ENCODE measurements at places on chromosomes 2 and 18.
A peak's percentile ranks its signal among the peaks of the same experiment; 100 is the strongest.

- DNase-seq = no peak
These were observed 7.9 kb downstream of the SCG2 start for GRCh38 chr2:223594259-223594658.

DNA sequence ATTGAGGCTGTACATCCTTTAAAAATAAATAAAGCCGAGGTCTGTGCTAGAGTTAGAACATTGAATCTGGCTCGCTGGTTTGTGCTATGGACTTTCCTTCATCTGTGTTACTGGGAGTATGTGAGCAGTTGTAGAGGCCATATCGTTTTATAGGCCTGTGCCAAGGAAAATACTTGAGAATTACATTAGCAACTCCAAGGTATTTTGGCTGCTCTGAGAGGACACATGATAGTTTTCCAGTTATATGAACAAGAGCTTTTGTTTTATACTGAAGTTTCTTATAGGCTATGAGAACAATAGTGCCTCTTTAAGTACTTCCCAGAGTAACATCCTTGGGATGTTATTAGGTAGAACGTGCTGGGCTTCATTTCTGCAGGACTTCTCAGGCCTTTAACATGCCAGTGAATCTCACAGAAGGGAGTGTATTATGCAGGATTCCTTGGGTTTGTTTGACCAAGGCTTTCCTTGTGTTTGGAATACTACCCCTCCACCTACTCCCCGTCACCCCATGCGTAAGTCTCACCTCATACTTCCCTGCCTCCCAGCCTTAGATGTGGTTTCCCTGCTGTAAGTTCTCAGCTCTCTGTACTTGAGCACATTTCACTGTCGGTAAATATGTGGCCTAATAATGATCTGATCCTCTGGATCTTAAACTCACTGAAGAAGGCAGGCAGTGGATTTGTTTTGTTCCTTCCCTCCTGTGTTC, 21.0 kb downstream of the TCF7L1 start:
- no peak for DNase-seq

DNA sequence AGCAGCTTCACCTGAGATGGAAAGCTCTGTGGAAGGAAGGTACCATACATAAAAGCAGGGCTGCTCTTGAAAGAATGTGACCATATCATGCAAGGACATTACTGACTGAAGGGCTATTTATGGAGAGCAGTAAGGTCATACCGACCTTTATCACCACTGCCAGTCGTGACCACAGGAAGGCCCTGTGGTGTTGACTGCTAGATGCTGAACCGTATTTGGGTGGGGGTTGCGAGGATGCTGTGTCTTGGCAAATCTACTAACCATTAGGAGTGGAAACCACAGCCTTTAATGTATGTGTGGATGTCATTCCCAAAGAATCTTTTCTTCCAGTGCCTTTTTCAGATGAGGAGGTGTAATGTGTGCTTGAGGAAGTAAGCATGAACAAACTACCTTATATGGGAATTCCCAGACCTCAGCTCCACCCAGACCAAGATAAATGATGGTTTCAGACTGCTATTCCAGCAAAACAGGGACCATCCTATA, 60.8 kb downstream of the LIMS1 start:
- peak; percentile 97 for DNase-seq

DNA sequence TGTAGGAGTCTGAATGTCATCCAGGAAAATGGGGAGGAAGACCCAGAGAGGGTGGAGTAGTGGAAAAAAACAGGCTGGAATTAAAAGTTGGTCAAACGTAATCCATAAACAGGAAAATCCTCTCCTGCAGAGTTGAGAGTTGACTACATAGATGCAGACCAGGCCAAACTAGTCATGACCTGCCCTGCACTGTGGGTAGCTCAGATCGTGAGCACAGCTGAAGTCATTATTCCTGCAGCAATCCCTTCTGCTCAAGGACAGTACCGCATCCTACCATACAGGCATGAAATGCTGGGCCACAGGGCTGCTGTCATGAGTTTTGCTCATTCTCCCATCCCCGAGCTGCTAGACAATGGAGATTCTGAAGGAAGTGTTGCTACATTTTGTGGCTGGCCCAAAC, 352.2 kb downstream of the EN1 start:
- DNase-seq = no peak

GRCh38 chr2:232731470-232731869, 34.3 kb downstream of the GIGYF2 start:
- no peak for DNase-seq

DNA sequence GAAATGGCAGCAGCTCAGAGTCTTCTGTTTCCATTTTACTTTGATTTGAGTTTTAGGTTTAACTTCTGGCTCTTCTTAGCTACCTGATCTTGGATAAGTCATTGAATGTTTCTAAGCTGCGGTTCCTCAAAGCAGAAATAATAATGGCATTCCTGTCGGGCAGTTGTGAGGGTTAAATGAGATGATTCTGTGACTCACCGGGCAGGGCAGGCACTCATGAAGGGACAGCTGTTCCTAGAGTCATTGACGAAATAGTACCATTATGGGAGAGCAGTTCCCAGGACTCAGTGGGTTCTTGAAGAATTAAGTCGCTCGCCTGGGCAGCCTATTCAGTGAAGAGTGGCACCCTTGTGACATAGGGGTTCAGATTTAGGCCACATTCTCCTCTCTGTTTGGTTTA, 10.3 kb downstream of the TRIB2 start:
- no peak for DNase-seq

DNA sequence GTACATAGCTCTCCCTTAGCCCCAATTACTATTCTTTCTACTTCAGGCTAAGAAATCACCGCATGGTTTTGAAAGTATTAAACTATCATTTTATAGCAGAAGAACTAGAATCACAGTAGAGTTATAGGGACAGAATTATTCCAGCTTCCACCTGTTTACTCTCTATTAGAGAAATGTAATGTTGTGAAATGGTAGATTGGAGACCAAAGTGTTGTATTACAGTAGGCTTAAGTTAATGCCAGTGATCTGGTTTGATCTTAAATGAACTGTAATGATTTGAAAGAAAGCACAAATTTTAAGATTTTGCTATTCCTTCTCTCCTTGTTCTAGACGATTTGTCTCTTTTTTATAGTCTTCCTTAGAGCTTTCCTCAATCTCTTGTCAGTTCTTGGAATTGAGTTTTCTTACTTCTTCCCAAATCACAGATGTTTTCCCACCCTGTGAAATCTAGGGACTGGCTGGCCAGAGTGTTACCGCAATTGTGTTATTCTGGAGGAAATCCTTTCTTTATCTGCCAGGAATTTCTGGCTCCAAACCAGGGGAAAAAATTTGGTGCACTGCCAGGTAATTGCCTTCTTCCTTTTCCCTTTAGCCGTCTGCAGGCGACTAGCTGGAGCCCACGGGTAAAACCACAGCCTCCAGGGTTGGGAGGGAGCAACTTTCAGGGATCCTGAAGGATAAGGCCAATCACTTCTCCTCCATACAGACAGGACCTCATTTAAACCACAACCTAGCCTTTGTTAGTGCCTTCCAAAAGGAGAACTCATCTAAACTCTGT, 51.7 kb downstream of the NOP58 start:
- peak; percentile 49 for DNase-seq

DNA sequence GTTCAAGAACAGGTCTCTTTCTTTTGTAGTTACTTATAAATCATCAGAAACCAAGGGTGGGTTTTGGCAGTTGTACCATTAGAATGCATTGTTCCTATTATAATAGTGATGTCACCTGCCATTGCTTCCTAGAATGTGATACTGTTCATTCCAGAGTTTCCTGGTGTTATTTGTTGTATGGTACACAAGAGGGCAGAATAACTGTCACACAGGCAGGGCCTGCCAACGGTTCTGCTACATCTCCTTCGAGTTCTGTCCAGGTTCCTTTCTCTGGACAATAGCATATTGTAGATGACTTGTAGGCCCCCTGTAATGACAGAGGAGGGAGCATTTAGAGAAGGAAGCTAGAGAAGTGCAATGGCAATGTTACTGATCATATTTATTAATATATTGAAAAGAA, 98.3 kb downstream of the KLHL14 start:
- DNase-seq = no peak

DNA sequence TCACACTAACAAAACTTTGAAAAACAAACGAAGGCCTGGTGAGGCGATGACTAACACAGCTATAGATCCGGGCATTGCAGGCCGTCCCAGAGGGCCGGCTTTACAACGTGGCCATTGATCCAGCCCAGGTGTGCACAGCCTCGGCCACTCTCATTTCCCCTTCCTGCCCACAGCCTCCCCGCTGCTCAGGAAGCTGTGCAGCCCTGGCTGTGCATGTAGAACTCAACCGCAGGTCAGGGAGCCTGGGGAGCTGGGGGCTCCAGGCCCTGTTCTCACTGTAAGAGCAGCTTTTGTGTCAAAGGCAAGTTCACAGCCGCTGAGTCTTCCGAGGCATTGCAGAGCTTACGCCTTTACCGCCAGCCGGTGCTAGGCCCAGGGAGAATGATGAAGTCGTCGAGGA, 87.2 kb downstream of the LONRF2 start:
- no peak for DNase-seq

DNA sequence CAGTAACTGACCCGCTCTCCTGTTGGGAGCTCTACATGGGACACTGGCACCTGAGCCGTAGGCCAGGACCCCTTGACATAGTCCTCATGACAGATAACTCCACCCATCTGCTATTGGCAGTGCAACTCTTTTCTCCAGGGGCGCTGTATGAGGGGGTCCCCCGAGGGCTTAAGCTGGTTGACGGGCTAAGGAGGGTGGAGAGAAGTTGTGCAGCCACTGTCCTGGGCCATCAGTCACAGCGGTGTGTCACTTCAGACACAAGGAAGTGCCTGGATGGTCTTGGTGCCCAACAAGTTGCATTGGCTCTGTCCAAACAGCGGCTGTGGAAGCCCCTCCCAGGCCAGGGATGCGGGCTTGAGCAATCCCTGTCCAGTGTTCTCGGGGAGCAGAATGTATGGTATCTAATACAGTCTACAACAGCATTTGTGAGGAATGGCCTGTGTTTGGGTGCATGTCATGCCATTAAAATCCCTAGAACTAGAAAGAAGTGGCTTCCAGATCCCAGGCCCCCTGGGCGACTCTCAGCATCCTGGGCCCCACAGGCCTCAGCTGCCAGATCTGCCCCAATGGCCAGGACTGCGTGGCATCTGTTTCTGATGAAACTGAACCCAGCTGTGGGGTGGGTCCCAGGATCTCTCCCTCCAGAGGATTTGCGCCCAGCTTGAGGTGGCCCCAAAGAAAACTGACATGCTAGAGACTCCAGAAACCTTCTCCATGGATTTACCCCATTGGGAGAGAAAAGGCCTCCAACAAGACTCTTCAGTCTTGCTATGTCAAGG, 23.3 kb downstream of the TTC32 start:
- no peak for DNase-seq

GRCh38 chr2:145036421-145037011, 516.6 kb upstream of the ZEB2 start:
- DNase-seq = no peak
